ENCODE measurements at places on chromosomes 2 and 18.

DNA sequence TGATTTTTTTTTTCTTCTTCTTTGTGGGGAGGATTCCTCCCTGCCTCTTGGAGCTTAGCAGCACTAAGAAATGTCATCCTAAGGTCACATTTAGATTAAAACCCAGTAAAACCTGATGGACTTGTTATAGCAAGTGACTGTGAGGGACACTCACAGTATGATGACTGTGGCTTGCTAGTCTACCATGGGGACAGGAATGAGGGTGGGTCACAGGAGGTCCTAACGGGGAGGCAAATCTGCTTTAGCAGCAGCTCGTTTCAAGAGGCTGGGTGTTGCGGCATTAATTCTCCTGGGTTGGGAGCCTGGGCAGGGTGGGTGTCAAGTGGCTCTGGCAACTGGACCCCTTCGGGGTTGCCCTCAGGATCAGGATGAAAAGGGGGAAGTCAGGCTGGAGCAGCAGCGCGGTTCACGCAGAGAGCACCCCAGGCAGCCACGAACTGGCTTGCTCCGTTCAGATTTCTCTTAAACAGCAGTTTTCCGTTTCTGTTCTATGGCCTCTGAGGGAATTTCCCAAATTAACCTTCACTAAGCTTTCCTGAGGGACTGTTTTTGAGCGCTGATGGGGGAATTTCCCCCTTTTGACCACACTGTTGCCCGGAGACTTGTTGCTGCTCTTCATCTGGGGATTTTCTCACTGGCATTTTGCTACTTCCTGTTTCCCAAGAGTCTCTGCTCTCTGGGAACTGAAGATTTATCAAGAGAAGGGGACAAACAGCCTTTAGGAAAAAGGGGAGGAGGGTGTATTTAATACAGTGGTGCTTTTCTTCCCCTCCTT is 59.8 kb upstream of the PELI1 start:
- DNase-seq = peak; percentile 18

DNA sequence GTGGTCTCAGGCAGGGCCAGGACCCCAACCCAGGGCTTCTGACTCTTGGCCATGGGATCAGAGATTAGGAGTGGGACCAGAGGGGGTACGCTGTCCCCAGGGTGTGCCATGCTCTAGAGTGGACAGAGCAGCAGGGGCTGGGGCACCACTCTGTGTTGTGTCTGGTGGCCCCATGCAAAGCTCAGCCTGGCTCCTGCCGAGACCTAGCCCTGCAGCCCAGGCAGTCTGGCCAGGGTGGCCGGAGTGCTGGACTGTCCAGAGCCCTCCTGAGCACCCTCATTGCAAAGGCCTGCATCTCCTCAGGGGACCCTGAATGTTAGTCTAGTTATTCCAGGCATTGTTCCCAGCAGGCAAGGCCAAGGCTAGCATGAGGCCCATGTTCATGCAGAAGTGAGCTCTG is 162.3 kb downstream of the TNS1 start:
- no peak for DNase-seq

- no peak for DNase-seq
These were observed 680.5 kb downstream of the DSC3 start for GRCh38 chr18:30361864-30362540.

DNA sequence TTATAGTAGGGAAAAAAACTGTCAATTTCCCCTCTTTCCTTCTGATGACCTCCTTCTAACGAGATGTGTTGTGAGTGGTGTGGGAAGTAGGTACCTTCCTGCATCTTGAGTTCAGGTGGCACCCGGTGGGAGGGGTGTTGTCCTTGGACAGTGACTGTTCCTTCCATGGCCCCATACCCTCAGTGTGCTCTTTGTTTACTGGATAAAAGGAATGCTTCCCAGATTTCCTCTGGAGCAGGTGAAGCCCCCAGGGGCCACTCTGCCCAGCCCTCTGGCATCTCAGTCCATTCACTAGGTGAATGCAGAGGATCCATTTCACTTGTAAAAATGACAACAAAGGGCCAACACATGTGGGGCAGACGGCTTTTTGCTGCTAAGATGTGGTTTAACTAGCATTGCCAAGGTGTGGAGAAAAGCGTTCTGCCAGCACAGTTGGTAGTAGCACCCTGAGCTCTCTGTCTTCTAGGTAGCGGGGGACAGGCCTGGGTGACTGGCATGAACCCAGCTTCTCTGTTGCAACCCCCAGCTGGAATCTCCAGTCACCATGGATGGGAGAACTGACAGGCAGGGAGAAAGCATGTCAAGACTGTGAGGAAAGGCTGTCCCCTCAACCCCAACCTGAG is 6.9 kb downstream of the GDF7 start:
- DNase-seq = no peak

DNA sequence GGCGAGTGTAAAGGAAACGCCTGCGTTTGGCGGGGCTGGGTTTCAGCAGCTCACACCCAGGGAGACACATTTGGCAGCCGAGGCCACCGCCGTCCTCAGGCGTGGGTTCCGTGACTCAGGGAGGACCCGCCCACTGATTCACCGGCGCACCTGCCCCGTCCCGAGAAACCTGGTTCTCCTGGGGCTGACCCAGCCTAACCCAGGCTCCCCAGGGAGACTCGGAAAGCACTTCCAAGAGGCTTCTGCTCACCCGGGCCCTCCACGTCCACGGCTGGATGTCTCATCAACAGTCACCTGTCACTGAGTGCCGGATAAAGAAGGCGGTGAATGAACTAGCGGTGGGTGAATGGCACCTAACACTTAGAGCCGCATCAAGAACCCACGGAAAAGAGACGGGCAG is 126.4 kb upstream of the CTDP1 start:
- no peak for DNase-seq

DNA sequence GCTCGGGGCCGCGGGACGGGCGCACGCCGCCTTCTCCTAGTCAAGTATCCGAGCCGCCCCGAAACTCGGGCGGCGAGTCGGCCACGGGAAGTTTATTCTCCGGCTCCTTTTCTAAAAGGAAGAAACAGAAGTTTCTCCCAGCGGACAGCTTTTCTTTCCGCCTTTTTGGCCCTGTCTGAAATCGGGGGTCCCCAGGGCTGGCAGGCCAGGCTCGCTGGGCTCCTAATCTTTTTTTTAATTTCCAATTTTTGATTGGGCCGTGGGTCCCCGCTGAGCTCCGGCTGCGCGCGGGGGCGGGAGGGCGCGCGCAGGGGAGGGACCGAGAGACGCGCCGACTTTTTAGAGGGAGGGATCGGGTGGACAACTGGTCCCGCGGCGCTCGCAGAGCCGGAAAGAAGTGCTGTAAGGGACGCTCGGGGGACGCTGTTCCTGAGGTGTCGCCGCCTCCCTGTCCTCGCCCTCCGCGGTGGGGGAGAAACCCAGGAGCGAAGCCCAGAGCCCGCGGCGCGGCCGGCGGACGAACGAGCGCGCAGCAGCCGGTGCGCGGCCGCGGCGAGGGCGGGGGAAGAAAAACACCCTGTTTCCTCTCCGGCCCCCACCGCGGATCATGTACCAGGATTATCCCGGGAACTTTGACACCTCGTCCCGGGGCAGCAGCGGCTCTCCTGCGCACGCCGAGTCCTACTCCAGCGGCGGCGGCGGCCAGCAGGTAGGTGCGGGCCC is 617 bp downstream of the FOSL2 start:
- peak; percentile 33 for DNase-seq

DNA sequence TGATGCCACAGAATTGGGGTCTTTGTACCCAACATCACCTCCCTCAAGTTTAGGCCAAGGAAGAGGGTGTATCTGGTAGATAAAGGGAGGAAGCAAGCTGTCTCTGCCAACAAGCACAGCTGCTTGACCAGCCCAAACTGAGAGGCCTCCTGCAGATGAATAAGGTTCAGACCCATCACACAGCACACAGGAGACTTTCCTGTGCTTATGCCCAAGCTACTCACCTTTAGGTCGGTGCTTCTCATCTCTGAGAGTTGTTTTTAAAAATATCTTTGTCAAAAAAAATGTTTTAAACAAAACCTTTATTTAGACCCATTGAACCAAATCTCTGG is 24.7 kb upstream of the SP3 start:
- no peak for DNase-seq

DNA sequence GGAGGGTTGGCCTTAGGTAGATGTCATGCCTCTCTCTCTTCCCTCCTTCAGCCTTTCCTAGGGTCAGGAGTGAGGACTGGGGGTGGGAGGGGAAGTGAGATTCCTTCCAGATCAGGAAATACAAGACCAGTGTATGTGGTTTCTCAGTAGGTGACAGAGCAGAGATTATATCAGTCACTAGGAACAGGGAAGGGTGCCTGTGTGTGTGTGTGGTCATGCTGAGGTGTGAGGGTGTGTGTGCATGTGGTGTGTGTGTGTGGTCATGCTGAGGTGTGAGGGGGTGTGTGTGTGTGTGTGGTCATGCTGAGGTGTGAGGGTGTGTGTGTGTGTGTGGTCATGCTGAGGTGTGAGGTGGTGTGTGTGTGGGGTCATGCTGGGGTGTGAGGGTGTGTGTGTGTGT is 259.8 kb downstream of the LOXHD1 start:
- DNase-seq = no peak

DNA sequence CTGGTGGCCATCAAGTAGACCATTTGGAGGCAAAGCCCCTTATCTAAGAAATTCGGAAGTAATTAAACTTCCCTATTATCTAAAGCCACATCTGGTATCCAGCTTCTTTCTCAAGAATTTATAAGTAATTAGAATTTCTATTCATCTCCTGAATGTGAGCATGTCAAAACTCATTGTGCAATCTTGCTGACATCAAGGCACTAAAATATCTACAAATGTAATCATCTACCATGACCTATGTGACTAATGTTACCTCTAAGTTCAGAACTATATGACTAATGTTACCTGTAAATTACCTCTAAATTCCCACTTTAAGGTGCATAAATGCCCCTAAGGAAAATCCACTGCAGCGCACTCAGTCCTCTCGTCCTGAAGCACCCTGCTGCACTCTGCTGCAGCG is 773.0 kb downstream of the CPS1 start:
- no peak for DNase-seq

GRCh38 chr2:159249990-159250715 is 36.4 kb downstream of the WDSUB1 start:
- DNase-seq = no peak
